ENCODE measurements at places on chromosomes 16 and 17.

- no peak for DNase-seq
Measured at GRCh38 chr16:29714396-29714795, 31.4 kb downstream of the C16orf54 start.

GRCh38 chr17:6374761-6375312 is 60.1 kb downstream of the AIPL1 start:
- no peak for DNase-seq

- DNase-seq = peak; percentile 35
Measured at GRCh38 chr17:21263376-21263775, 10.2 kb upstream of the NATD1 start.

- DNase-seq = no peak
Measured at GRCh38 chr16:68371276-68371651, 60.4 kb downstream of the PRMT7 start.

DNA sequence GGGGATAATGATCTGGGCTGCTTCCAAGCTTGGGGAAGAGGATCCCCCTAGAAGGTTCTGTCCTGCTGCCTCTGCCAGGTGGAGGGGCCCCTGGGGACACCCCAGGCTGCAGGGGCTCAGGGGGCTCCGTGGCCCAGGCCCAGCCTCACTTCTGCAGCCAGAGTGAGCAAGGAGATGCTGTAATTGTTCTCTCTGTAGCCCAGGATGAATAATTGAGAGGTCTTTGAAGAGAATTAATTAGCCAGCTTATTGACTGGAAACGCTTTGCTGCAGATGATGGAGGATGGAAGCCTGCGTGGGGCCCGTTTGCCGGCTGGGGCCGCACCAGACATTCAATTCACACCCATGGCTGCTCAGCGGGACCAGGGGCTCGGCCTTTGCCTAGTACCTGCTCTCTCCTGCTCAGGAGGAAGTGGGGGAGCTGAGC is 38.5 kb downstream of the TMEM235 start:
- no peak for DNase-seq

DNA sequence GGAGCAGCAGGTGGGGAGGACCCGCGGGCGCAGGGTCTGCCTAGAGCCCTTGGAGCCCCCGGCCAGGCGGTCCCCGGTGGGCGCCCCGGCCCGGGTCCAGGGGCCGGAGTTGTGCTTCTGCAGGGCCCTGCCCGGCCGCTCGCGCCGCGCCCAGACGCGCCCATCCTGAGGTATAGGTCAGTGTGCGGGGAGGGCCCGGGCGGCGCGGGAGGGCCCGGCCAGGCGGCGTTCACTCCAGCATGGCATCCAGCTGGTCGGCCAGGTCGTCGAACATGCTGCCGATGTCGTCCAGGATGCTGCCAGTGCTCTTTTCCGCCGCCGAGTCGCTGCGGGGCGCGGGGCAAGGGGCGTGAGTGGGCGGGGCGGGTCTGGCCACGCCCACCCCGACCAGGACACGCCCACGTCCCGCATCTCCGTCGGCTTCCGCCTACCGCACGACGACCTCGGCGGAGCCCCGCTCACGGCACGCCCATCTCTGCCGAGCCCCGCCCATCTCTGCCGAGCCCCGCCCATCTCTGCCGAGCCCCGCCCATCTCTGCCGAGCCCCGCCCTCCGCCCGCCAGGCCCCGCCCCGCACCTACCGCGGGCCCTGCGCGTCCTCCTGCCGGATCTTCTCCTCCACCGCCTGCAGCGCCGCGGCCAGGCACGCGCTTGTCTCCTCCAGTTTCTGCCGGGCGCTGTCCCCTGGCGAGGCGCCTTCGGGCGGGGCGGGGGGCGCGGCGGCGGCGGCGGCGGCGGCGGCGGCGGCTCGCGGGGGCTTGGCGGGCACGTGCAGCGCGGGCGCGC is 17.9 kb downstream of the CASKIN1 start:
- DNase-seq = no peak

DNA sequence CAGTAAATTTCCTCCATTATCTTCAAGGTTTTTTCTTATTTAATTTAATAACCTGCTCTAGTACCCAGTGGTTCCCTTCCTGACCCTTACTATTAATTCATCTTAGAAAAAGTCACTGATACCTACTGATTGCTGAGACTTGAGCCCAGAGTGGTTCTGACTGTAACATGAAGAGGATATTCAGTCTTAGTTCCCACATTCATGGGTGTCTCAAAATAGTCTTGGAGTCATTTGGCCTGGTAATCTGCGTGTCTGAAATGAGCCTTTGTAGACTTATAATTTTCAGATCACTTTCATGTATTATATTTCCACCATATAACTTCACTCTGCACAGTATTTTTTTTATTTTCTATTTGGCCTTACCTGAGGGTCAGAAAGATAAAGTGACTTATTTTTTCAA is 732.0 kb upstream of the KIF2B start:
- no peak for DNase-seq

DNA sequence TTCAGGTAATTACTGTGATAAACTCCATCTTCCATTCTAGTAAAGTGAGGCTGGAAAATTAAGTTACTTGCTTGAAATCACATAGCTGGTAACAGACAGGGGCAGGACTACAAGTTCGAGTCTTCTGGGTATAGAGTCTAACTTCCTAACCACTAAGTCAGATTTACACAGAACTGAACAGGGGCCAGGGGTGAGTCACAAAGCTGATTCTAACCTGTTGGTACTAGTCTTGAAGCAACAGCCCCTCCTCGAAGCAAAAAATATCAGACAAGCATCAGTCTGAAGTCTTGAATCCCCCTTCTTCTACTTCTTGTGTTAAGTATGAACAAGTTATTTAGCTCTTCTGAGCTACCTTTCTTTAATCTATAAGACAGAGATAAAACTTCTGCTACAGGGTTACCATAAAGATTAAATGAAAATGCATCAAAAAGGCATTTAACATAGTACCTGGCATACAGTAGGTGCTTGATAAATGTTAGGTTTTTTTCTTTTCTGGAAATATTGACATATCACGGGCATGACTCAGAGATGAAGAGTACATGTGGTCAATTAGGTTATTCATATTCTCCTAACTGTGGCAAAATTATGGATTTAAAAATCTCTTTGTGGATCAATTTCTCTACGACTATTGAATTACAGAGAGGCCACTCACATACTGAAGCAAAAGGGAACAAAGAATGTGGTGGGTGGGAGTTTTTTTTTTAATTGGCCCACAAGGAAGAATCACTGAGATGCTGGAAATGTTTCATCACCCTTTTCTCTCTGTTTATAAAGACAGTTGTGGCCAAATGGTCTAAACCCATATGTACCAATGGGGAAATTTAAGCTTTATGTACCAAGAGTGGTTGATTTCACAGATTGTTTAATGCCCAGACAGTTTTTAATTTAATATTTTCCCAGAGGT is 266.9 kb upstream of the DYNLRB2 start:
- DNase-seq = peak; percentile 56

GRCh38 chr16:81808933-81809480 is 29.9 kb downstream of the PLCG2 start:
- DNase-seq = no peak

DNA sequence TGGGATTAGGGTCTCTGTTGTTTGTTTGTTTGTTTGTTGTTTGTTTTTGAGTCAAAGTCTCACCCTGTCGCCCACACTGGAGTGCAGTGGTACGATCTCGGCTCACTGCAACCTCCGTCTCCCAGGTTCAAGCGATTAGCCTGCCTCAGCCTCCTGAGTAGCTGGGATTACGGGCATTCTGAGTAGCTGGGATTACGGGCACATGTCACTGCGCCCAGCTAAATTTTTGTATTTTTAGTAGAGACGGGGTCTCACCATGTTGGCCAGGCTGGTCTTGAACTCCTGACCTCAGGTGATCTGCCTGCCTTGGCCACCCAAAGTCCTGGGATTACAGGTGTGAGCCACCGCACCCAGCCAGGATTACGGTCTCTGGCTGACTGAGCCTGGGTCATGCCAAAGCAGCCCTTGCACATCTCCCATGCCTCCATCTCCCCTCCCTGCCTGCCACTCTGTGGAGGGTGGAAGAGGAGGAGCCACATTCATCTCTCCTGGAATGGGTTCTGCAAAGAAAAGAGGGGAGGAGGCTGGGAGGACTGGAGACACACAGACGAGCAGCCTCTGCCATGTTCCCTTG is 59.2 kb downstream of the BEAN1 start:
- DNase-seq = no peak
